ENCODE measurements at places on chromosomes 5 and 9.

GRCh38 chr9:70255486-70255885 is 3.3 kb upstream of the SMC5 start:
- no peak for DNase-seq

DNA sequence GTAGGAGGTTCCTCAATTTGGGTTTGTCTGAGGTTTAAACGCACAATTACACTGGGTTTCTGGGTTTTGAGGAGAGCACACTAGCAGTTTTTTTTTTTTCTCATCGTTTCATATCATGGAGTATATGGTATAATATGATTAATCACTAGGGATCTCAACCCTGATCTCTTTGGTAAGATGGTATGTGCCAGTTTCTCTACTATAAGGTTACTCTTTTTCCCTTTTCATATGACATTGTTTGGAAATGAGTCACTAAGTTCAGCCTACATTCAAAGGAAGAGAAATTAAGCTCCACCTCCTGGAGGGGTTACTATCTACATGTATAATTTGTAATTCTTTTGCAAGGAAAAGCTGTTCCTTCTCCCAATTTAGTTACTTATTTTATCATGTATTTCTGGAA is 35.2 kb downstream of the MTRR start:
- no peak for DNase-seq

- DNase-seq = no peak
Observed at GRCh38 chr5:170466988-170467707, 36.7 kb upstream of the KCNIP1 start.

GRCh38 chr5:80962630-80963520 is 2.7 kb downstream of the RASGRF2 start:
- no peak for DNase-seq

- DNase-seq = no peak
Observed at GRCh38 chr9:1156794-1157550, 106.8 kb downstream of the DMRT2 start.

DNA sequence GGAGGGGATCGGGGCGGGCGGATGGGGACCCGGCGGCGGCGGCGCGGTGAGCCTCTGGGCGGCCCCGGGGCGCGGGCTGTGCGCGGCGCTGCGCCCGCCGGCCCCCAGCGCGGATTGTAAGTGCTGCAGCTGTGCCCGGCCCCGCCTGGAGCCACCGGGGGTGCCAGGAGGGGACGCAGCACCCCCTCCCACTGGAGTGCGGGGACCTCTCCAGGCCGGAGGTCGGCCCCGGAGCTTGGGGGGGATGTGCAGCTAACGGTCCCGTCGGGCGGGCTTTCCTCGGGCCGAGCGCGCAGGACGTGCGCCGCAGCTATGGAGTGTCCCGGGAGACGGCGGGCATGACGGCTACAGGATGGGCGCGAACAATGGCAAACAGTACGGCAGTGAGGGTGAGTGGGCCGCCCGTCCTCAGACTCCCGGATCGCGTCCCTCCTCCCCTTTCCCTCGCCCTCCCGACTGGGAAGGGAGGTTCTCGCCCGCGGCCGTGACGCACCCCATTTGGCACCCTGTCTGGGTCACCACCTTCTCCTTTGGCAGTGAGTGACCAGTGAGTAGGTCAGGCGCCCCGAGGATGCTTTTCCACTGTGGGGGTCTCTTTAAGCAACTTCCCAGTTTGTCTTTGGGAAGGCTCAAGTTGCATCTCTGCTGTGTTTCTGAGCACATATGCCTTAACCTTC is 483 bp downstream of the FBXL7 start:
- no peak for DNase-seq

GRCh38 chr9:5288591-5288990 is 15.9 kb downstream of the RLN2 start:
- DNase-seq = no peak

DNA sequence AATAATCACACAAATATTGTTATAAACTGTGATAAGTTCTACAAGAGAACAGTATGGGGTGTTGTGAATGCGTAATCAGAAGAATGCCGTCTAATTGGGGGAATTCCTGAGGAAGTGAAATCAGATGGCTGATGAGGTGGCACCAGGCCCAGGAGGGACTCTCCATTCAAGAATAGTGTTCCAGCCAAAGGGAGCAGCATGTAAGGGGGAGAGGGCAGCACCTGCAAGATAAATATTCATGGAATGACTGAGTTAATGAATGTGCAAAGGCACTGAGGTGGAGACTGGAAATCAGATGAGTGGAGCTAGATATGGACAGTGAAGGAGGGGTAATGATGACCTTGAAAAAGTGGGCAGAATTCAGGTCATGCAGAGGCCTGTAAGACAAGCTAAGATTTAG is 250.6 kb downstream of the ARRDC3 start:
- no peak for DNase-seq

DNA sequence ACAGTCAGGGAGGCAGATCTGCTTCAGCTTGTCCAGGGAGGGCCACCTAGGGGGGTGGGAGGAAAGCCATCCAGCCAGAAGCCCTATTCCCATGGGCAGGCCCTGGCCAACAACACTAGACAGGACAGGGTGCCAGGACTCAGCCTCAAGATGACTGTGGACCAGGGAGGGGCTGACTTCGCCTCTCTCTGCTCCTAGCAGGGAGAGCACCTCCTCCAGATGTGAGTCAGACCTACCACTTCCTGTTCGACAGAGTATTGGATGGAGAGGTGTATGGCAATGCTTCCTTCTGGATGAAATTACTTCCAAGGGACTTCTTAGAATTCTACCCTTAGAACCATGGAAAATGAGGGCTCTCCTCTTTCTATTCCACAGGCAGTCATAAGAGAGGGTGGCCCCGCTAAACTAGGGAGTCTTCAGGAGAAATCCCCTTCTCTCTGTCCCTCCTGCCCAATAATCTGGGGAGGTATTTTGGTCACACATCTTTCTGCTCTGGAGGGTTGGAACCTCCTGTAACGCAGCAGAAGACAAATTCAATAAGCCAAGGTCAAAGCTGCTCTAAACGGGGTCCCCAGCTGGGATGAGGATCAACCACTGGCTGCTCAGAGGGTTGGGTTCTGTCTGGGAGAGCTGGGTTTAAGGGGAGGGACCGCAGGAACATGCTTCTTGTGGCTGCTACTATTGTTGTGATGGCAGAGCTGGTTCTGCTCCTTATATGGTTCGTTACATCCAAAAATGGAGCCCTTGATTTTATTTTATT is 23.2 kb upstream of the RCL1 start:
- no peak for DNase-seq

GRCh38 chr5:3355126-3355525 is 240.5 kb upstream of the IRX1 start:
- DNase-seq = no peak

Measured in stimulated activated CD8-positive, alpha-beta memory T cell treated with anti-CD3 and anti-CD28 coated beads, Interleukin-2, amount 100 ng/mL, for 1 hour (primary cell).